ENCODE measurements at places on chromosomes 5 and 9.

GRCh38 chr5:38715696-38716095 is 130.1 kb upstream of the OSMR start:
- DNase-seq = no peak

GRCh38 chr5:169374761-169375160 is 73.8 kb upstream of the SLIT3 start:
- no peak for DNase-seq

GRCh38 chr5:61386045-61386800 is 54.2 kb downstream of the ZSWIM6 start:
- DNase-seq = no peak

DNA sequence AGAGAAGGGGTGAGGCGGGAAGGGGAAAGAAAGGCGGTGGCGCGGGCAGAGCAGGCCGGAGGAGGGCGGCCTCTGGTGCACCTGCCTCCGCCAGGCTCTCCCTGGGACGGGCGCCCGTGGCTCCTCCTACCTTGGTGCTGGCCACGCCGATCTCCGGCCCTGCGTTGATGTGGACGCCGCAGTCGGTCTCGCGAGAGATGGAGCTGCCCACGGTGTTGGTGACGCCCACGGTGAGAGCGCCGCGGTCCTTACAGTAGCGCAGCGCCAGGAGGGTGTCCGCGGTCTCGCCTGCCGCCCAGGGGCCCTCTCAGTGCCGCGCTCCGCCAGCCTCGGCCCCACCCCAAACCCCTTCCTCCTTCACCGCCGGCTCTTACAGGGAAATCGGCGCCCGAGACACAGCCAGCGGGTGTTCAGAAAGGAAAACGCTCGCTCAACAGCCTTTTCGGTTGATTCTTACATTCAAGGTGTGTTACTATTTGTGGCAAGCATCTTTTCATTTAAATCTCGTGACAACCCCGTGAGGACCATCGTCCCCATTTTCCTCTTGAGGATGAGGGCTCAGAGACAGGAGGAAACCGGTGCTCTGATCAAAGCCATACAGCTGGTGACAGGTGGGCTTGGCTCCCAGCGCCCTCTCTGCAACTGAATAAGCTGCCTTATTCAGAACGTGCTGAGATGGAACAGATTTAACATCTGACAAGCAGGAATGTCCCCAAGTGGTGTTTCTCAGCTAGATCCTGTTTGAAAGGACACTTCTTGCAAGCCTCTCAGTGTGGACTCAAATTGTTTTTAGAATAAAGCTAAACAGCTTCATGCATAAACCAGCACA is 22.0 kb upstream of the MAPK9 start:
- no peak for DNase-seq

- no peak for DNase-seq
These were observed 65.1 kb upstream of the PTCH1 start for GRCh38 chr9:95581900-95582299.

DNA sequence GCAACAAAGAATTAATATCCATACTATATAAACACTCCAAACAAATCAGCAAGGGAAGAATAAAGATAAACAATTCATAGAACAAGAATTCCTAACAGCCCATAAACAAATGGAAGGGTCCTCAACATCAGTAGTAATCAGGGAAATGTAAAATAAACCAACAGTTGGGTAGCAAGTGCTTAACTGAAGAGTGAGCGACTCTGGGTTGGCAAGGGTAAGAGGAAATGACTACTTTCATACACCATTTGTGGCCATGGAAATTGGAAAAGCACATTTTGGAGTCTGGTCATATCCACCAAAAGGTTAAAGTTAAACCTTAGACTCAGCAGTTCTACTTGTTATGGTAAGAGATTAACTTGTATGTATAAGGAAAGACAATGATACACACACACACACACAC is 17.4 kb upstream of the RORB start:
- no peak for DNase-seq

GRCh38 chr9:28379082-28379481 is 805.8 kb upstream of the C9orf72 start:
- DNase-seq = no peak

DNA sequence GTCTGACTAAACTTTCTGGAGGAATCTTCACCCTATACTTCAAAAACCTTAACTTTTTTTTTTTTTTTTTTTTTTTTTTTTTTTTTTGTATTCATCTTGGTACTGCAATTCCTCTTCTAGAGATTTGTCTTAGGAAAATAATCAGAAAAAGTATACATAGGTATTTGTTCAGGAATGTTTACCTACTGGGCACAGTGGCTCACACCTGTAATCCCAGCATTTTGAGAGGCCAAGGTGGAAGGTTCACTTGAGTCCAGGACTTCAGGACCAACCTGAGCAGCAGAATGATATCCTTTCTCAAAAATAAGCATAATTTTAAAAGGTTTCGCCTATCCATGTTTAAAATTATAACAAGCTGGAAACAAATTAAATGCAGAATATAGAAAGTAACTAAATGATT is 33.3 kb upstream of the NREP start:
- no peak for DNase-seq

DNA sequence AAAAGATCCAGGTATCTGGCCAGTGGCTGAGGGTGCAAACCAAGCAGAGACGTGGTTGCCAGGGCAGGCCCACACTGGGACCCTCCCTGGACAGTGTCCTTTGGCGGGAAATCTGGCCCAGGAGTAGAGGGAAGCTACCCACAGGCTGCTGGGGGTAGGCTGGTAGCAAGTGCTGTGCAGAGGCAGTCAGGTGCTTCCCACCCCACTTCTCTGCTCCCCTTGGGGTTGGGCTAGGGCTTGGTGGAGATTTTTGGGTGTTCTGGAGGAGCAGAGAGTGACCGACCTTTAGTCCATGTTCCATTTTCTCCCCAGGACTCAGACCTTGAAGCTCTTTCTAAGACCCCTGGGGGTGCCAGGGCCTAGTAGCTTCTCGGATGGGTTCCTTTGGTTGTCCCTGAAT is 5.6 kb downstream of the PRDM12 start:
- no peak for DNase-seq

- no peak for DNase-seq
These were observed 144.4 kb downstream of the KCTD16 start for GRCh38 chr5:144315026-144315425.

GRCh38 chr9:11618241-11618805 is 1005.5 kb upstream of the PTPRD start:
- peak; percentile 2 for DNase-seq

- no peak for DNase-seq
These were observed 76.8 kb downstream of the PALM2AKAP2 start for GRCh38 chr9:109856785-109857184.

- DNase-seq = no peak
These were observed 130.9 kb downstream of the COX7C start for GRCh38 chr5:86748538-86749105.

- DNase-seq = no peak
These were observed 35.5 kb upstream of the LRRC14B start for GRCh38 chr5:155651-156410.

- no peak for DNase-seq
These were observed 115.2 kb downstream of the PRDM6 start for GRCh38 chr5:123204251-123204650.

DNA sequence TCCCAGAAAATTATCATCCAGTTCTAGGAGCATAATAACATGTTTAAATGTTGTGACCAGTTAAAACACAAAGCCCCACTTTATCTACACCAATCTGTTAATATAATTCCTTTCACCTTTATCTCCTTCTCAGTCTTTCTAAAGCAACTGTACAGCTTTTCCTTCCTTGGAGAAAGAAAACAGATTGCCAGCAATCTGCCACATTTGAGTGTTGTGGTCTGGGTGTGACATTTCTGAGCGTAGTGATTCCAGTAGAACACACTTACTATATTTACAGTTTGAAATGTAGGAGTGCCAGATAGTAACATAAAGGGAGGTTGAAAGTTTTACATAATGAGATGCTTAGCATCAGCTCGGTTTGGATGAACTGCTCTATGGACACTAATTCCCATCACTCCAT is 76.1 kb downstream of the KCNN2 start:
- no peak for DNase-seq

- DNase-seq = no peak
These were observed 128.3 kb downstream of the HSD17B3 start for GRCh38 chr9:96173640-96174039.

DNA sequence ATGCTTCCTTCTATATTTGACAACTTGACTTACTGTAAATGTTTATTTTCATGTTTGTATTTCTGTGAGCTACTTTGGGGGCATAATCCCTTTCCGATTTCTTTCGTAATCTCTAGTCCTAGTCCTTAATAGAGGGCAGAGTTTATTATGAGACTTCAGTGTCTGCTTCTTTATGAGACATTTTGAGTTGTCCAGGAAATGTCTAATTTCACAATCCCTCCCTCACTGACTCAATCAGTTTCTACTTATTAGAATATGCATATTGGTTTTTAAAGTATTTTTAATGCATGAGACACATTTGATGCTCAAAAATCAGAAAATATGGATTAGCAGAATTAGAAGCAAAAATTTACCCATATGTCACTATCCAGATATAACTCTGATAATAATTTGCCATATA is 160.9 kb downstream of the FOCAD start:
- DNase-seq = no peak

- DNase-seq = peak; percentile 46
These were observed 4.6 kb upstream of the RNU6ATAC start for GRCh38 chr9:134168757-134169550.

DNA sequence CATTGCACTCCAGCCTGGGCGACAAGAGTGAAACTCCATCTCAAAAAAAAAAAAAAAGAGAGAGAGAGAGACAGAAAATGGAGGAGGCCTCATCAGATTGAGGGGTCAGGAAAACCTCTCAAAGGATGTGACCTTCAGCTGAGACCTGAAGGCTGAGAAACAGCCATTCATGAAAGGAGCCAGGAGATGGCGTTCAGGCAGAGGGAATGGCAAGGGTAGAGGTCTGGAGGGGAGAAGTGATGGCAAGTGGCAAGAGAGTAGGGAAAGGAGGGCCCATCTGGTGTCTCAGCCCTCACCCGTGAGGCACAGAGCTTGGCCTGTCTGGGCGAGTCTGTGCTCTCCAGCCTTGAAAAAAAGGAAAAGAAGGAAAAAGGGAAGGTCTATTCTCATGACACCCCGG is 17.0 kb downstream of the CAMK2A start:
- peak; percentile 46 for DNase-seq

GRCh38 chr9:115969096-115969495 is 184.5 kb upstream of the PAPPA start:
- no peak for DNase-seq

- no peak for DNase-seq
These were observed 1.4 kb downstream of the NSUN2 start for GRCh38 chr5:6631441-6631840.

DNA sequence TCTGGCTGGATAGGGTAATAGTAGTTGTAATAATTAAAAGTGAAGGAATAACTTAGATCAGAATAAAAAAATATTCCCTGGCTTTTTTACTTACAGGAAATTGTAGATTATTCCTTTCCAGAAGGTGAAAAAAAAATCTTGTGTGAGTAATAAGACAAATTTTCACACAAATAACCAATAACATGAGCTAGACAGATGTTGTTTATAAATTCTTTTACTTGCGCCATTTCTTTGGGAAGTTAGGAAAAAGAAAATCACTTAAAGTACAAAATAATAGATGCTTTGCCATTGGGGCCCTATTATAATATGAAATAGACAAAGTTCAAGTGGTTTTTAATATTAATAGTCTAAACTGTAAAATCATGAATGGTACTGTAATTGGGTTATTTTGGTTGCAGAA is 204.1 kb downstream of the ARRDC3 start:
- no peak for DNase-seq

DNA sequence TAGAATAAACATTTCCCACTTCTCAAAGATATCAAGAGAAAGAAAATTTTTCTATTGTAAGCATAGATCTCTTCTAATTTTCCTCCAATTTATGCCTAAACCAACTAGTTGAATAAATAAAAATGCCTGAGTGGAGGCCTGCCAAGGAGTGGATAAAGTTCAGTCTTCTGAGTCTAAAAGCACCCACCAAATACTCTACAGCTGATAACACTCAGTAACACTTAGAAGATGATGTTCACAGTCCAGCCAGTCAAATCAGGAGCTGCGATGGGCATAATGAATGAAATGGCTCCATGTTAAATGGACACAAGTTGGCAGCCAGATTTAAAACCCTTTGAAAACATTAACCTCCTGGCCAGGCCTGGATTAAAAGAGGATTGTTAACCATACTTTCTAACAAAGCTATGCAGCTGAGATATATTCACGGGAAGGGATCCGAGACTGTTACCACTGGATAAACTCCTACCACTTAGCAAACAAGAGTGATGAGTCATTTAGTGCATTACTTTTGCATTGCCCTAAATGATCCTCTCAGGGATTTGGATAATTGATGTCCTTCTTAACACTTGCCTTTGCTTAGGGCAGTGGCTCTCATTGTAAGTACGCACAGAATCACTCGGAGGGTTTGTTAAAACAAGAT is 63.7 kb upstream of the CCDC112 start:
- DNase-seq = no peak
